ENCODE measurements at places on chromosomes 6 and 20. TPM values are rescaled to one million over a fixed set of nuclear protein-coding genes. Genes with fewer than 3 reads are reported as not detected.

Gene CLPSL1
- not detected for total RNA-seq

Gene TMEM242
- total RNA-seq: 12.1 TPM

Gene ZSCAN23
- 15.5 TPM for total RNA-seq

Gene VSX1
- not detected for total RNA-seq

Gene ELOVL2
- 6.2 TPM for total RNA-seq

DNA sequence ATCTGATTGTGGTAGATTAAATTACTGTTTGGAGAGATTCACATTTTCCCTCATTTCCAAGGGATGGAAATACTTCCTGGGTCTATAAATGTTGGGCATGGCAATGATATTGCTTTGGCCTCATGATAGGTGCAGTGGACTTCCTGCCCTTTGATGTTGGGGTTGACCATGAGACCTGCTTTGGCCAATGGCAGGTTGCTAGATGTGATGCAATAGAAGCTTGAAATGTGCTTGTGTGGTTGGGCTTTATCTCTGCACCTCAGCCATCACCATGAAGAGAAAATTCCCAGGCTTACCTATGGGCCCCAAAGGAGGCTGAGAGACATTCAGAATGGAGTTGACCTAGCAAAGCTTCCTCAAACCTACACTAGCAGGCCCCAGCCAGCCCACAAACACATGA is 69.4 kb downstream of the SLC22A3 start:
- no peak for DNase-seq

DNA sequence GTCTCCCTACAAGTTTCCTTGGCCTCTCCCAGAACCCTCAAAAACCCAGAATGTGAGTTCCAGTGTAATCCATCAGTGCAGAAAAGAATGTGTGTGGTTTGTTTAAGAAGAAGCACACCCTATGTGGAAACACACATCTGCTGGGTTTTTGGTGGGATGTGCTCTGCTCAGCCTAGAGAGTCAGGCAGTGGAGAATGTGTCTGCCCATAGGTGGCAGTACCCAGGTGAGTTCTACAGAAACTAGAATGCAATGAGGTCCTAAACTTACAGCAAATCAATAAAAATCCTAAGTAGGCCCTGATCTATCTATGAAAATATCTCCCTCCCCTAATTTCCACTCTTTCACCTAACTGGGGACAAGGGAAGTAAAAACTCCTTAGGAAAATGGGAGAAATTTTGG is 437.3 kb downstream of the DHX35 start:
- DNase-seq: no peak

DNA sequence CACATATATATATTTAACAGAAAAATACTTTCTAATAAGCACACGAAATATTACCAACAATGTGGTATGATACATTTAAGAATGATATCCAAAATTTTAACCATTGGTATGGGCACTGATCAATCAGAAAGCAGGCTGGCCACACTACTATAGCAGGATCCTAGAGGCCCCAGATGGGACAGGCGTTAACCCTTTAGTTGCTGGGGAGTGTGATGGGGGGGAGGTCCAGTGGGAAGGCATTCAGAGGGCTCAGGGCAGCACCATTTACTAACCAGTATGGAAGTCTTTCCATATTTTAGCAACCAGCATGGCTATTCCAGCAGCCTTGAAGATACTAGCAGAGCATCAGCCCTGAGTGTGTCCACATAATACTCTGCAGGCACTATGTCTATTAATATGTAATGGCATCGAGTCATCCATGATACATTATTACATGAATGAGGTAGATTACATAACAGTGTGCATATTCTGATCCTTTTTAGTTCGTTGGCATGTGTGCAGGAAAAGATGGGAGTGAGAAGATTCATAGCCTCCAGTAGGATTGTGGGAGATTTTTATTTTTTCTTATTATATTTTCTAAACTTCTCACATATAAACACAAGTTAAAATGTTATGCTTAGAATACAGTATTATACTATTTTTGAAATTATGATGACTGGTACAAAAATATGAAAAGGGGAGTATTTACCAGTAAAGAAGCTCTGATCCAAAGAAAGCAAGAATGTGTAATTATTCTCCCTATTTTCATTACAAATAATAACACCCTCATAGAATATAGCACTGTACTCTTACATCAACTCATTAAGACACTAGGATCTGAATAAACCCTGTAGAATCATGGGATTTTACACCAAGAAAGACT is 78.9 kb downstream of the FAM217A start:
- DNase-seq: no peak

- no peak for DNase-seq
Observed at GRCh38 chr20:1807394-1807793, 87.8 kb upstream of the SIRPA start.

DNA sequence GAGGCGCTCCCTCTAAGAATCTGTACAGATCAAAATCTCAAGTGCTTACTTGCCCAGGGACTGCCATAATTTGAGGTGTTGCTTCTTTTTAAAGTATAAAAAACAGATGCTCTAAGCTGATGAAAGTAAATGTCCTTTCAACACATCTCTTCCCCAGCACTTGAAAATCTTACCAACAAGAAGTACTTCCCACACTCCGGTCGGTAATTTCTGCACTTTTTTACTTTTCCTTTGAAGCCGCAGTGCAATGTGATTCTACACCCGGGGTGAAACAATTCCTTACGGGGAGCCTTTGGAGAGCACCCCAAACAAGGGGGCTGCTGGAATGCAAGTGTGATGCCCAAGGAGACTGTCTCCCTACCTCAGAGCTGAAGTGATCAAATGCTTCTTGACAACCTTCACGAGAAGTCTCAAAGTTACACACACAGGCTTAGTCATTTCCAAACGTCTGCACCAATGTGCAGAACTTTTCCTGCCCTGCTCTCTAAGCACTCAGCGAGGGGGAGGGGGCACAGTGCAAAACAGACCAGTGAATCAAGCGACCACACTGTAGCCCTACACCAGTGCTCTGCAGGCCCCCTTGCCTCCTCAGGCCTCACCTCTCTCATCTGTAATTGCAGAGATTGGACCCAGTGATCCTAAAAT is 56.7 kb downstream of the ATXN1 start:
- no peak for DNase-seq

DNA sequence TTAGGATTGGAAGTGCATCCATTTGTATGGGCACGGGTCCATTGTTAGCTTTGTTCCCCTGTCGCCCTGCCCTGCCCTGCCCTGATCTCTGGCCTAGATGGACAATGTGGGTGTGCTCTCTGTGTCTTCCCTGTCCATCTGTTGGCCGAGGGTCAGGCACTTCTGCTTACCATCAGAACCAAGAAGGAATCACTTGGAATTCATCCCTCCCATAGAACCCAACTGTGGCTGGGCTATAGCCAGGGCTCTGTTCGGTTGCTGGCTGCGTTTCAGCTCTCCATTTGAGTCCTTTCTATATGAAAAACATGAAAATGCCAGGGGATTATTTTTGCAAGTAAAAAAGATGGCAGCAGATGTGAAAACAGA is 26.6 kb upstream of the TULP4 start:
- DNase-seq: no peak

- DNase-seq: no peak
Observed at GRCh38 chr6:14276667-14277404, 159.3 kb downstream of the CD83 start.

- DNase-seq: no peak
Observed at GRCh38 chr6:112618849-112619248, 271.7 kb downstream of the RFPL4B start.

DNA sequence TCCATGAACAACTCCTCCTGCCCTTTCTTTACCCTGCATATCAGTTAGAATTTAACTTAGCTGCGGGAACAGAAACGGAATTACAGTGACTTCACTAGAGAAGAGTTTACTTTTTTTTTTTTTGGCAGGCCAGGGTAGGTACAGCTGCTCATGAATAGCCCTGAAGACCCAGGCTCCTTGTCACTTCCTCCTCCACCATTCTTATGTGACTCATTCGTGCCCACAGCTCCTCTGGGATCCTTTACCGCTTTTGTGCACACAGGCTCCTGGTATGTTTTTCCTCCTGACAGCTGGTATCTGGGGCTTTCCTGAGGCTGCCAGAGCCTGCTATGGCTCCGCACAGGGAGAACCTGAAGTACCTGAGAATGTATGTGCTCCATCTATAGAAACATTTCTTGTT is 3.9 kb upstream of the KCNS1 start:
- DNase-seq: no peak

- DNase-seq: peak; percentile 64
Observed at GRCh38 chr6:149012040-149012545, 265.3 kb downstream of the UST start.

DNA sequence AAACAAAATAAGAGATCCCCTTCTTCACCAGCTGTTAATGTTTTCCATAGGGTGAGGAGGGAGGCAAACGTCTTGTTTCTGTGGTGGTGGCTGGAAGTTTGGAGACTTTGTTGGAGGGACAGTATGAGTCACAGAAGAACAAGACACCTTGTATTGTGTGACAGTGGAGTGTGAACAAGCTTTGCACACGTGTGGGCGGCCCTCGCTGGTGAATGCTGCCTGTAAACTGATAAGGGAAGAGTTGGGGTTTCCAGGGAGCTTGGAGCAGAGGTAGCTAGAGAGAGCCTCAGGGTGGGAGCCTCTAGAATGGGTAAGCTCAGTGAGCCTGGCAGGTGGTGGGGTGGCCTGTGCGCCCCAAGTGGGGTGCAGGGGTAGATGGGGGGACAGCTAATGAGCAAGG is 78.3 kb downstream of the ZDHHC14 start:
- no peak for DNase-seq

DNA sequence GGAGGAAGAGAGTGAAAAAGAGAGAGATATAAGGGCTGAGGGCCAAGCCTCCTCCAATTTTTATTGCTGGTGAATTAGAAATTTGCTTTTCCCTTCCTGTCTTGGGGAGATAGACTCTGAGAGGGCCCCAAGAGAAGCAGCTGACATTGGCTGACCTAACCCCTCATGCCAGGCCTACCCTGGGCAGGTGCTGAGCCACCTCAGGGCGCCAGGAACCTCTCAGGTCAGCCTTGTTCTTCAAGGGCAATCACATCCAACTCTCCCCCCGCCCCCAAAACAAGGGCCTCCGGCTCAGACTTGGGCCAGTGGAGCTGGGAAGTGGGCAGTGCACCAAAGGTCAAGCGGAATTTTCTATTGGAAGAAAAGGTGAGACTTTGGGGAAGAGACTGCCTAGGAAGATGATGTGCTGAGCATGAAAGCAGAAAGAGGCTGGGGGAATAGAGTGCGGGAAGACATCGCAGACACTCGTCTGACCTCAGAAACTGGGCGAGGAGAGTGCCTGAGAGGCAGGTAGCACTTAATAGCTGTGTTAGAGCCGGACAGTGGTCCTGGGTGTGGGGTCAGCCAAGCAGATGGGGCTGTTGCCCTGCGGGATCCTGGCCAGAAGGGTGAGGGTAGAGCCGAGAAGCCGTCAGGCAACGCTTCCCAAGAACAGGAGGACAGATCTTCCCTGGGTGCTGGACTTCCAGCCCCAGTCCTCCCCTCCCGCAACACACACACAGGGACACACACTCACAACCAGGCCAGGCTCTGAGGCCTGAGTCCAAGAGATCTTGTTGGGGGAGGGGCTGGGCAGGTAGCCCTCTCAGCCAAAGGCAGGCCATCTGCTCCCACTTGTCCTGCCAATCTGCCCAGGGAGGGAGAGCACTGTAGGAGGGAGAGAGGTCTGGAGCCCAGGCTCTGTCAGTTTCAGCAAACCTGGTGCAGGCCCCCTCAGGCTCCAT is 3.7 kb upstream of the FASTKD5 start:
- DNase-seq: no peak

GRCh38 chr6:83884523-83884922 is 25.0 kb downstream of the CYB5R4 start:
- peak; percentile 6 for DNase-seq

DNA sequence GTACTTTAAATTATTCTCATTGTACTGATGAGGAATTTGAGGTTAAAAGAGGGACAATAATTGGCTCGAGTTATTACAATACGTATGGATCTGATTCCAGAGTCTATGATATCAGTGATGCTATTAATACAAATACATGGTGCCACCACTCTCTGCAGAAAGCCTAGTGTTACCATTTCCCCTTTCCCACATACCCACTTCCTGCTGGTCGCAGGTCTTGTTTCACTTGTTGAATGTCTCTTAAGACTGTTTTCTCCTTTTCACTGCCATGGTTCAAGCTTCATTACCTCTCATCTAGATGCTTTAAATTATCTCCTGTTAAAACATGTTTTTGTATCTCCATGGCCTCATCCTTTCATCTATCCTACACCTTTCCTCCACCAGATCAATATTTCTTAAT is 62.0 kb downstream of the FHL5 start:
- no peak for DNase-seq

- DNase-seq: no peak
Observed at GRCh38 chr20:1893721-1894470, 1.3 kb upstream of the SIRPA start.
